GM18507 (cell line): ENCODE measurements at places on chromosomes 13 and 19.

- peak; percentile 62 for DNase-seq
These were observed 7.7 kb upstream of the TMEM161A start for GRCh38 chr19:19145684-19146608.

- DNase-seq: no peak
These were observed 5.2 kb upstream of the LMNB2 start for GRCh38 chr19:2461751-2462634.

GRCh38 chr13:76350399-76350798 is 535.8 kb downstream of the KCTD12 start:
- no peak for DNase-seq

GRCh38 chr13:21466527-21466926 is 7.4 kb upstream of the ZDHHC20 start:
- no peak for DNase-seq
